ENCODE measurements at places on chromosomes 12 and 14. TPM values are rescaled to one million over a fixed set of nuclear protein-coding genes. Genes with fewer than 3 reads are reported as not detected.

STXBP6 gene
- 4.9 TPM for total RNA-seq

GRCh38 chr12:12019881-12020280 is 50.9 kb upstream of the BCL2L14 start:
- no peak for DNase-seq

GRCh38 chr14:92585981-92586937 is 72.7 kb downstream of the RIN3 start:
- DNase-seq: no peak

GRCh38 chr14:74838166-74838565 is 37.8 kb downstream of the PROX2 start:
- DNase-seq: no peak

DNA sequence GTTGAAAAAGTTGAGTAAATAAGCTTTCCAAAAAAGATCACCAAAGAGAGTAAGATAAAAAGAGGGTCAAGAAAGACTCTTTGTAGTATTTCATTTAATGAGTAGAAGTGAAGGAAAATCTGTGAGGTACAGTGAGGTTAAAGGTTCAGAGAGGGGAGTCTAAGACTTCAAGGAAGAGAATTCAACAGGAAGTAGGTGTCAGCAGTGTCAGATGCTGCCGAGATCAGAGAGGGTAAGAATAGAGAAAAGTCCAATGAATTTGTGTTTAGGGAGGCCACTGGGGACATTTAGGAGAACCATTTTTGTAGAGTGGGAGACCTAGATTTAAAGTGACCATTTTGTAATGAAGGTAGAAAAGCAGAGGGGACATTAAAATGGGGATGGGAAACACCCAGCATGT is 71.6 kb upstream of the KRAS start:
- DNase-seq: no peak

GRCh38 chr12:12023456-12023855 is 47.3 kb upstream of the BCL2L14 start:
- no peak for DNase-seq

CCDC60 gene
- total RNA-seq: not detected

DNA sequence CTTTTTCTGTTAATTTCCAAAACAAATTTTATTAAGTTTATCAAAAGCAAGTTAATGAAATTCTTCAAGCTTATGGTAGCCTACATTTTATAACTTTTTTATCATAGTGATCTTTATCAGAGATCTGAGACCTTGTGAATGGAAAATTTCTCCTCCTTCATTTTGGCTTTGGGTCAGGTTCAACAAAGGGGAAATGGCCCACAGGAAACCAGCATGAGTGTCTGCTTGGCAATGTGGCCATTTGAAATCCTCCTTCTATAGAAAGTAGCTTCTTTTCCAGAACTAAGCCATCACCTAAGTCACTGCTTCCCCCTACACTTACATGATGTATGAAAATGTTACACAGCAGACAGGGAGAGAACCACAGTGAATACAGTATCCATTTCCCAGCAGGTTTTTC is 1.6 kb downstream of the RHOJ start:
- DNase-seq: peak; percentile 83

DNA sequence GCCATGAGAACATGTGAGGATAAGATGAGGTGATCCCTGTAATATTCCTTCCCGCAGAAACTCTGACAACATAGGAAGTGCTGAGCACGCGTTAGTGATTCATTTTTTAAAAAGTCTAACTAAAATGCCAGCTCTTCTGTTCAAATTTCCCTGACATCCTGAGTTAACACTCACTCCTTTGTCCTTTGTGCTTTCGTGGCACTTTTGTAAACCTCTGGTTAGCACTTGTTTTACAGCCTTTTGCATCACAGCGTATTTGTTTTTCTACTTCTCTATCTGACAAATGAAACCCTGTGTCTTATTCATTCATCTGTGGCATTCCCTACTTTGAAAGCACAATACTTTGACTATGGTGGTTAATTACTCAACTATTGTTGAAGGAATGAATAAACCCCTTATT is 313.6 kb downstream of the NUAK1 start:
- no peak for DNase-seq

KRT85 gene
- total RNA-seq: not detected

NTS gene
- 6.1 TPM for total RNA-seq

DNA sequence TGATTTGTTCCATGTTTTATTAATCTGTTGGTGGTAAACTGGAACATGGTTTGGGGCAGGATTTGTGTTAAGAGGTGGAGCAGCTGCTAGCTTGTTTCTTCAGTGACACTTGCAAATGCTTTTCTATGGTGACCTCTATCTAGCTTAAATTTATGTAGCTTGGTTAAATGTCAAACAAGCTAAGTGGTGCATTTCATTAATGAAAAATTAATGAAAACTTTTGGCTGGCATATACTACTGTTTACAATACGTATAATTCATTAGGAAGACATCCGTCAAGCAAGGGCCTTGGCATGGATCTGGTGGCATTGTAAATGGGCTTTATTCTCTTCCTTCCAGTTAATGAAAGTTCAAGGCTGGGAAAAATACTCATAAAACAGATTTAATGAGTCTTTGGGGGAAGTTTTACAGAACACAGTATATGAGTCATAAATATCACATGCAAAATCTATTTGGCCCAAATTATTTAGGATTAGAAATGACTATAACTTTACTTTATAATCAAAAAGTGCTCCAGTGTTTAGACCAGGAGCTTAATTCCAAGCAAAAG is 807.7 kb upstream of the SEL1L start:
- DNase-seq: no peak

DNA sequence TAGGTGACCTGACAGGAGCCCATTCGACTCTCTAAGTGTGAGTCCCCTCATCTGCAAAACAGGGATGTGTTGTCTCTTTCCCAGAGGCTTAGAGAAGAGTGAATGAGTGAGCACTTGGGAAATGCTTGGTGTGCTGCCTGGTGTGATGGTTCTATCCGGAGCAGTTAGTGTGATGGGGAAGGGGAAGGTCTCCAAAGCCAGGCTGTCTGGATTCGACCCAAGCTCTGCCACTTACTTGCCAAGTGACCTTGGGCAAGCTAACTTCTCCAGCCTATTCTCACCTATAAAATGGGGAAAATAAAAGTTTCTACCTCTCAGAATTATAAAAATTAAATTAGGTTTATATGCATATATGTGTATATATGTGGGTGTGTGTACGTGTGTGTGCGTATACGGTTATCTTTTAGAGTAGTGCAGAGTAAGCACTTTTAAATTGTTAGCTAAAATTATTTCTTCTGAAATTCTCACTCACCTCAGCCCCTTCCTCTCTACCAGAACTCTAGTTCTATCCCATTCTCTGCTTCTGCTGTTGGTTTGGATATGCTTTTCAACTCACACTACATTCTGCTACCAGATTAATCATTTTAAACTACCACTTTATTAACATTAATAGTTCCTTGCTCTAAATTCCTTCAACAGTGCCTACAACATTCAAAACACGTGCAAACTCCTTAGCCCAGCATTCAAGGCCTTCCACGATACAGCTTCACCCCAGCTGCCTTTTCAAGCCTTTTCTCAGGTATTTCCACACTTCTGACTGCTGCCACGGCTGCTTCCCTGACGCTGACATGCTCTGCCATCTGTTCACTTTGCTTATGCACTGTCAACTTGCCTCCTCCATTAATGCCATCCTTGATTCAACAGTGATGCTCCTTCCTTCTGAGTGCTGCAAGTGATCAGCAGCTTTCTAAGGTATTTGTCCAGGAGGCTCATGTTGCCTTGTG is 55.3 kb downstream of the DICER1 start:
- no peak for DNase-seq

SBNO1 gene
- total RNA-seq: 41.2 TPM

DNA sequence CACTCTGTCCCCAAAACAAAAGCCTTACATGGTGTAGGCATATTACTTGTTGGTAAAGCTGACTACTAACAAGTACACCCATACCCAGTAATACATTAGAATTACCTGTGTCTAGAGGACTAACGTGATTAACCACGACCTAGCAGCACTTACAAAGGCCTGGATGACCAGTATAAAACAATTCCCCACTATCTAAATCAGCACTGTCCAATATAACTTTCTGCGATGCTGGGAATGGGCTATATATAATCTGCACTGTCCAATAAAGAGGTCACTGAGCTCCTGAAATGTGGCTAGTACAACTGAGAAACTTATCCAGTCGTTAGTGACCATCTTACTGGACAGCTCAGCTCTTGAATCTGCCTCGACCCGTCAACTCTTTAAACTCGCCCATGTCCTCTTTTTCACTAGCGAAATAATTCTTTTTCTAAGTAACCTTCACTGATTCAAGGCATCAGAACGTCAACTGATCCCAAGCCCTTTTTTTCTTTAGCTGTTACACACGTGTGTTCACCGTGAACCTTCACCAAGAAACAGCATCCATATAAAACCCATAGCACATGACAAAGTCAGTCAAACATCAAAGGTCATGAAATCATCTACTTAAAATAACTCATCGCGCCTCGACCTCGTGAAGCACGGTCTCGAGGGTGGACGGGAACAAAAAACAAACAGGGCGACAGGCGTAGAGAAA is 905 bp upstream of the CIPC start:
- peak; percentile 60 for DNase-seq

BICDL1 gene
- 0.05 TPM for total RNA-seq

DNA sequence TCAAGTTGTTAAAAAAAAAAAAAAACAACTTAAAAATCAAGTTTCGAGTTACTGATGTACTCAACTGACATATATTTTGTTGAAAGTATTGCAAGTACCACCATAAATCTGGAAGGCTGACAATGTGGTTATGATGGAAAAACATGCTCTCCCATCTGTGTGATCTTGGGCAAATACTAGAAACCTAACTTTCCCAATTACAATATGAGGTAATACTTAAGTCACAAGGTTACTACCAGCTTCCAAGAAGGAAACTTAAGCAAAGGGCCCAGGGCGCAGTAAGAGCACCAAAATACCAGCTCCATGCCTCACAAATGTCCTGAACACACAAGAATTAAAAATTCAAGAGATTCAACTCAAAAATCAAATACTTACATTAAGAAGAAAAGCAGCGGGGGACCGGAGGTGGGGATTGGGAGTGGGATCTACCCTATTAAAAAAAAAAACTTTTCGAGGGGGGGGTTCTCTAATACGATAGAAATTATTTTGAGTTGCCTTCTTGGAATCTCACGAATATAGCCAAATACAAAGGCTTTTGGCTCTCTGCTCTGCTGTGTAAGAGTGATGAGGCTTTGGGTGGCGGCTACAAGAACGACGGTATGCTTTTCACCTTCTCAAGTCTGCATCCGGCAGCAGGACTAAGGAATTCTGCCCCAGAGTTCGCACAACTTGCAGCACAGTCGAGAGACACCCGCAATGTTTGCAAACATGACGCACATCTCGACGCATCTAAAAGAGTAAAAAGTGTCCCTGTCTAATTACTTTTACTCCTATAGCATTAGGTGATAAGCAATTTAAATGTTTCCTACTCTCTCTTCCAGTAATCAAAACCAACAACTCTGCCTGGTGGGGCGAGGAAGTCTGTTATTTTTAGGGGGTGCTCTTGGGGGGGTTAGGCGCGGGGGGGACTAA is 1.1 kb downstream of the SAV1 start:
- peak; percentile 71 for DNase-seq

DNA sequence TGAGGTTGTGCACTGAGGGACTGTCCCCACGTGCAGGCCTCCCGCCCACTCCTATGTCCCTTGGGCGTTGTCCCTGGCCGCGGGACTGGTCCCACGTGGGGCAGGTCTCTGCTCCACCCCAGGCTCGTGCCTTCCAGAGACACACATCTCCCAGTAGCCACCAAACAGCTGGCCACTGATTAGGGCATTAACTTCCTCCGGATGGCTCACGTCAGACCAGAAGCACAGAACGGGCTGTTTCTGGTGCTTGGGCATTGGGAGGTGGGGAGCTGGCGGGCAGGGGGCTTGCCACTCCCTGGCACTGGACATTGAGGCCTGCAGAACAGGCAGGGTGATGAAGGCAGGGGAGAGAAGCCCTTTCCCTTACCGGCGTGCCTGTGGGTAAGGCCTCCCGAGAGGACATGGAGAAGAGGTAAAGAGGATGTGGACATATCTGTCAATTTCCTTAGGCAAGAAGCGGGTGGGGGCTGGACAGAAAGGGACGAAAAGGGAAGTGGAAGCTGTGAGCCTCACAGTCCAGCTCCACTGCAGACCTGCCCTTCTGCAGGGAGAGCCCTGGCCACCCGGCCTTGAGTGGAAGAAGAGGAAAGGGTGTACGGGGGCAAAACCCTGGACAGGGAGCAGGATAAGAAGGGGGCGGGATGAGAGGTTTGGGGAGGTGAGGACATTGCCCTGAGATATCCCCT is 101.2 kb downstream of the NINJ2 start:
- DNase-seq: peak; percentile 54

KITLG gene
- total RNA-seq: 13.1 TPM

GRCh38 chr12:111870706-111871105 is 28.7 kb downstream of the MAPKAPK5 start:
- DNase-seq: no peak

GRCh38 chr12:51866762-51867161 is 18.2 kb upstream of the FIGNL2 start:
- no peak for DNase-seq

KRT73 gene
- not detected for total RNA-seq

DNA sequence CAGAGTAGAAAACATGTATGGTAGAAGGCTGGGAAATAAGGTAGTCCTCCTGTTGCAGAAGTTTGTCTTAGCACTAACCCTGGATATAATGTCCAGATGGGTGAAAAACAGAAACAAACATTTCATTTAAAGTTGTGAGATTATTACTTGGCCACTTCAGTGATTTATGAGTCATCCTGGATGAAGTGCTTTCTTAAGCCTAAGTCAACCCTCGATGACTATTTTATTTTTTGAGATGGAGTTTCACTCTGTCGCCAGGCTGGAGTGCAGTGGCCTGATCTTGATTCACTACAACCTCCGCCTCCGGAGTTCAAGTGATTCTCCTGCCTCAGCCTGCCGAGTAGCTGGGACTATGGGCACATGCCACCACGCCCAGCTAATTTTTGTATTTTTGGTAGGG is 10.2 kb downstream of the DLST start:
- DNase-seq: no peak

PGF gene
- 252 TPM for total RNA-seq

GRCh38 chr14:57212919-57213318 is 55.8 kb downstream of the EXOC5 start:
- no peak for DNase-seq

GRCh38 chr14:39219075-39219499 is 14.6 kb upstream of the MIA2 start:
- DNase-seq: peak; percentile 93

- peak; percentile 43 for DNase-seq
Observed at GRCh38 chr12:107891967-107892366, 117.5 kb downstream of the ASCL4 start.

TAS2R7 gene
- not detected for total RNA-seq

- no peak for DNase-seq
Observed at GRCh38 chr12:70983692-70984091, 63.2 kb upstream of the PTPRR start.

Data from dermis blood vessel endothelial cell (primary cell).